Epithelial cell of prostate (primary cell): ENCODE measurements at places on chromosomes 12 and 14.

DNA sequence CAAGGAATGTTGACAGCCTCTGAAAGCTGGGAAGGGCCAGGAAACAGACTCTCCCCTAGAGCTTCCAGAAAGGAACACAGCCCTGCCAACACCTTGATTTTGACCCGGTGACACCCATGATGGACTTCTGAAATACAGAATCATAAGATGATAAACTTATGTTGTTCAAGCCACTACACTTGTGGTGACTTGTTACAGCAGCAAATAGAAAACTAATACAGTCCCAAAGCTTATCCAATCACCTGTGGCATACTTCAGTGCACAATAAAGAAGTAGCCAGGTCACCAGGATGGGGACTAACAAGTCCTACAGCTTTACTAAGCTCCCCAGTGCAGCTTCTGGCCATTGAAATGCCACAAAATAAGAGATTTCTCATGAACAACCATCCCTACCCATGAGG, 5.4 kb downstream of the STON2 start:
- no peak for DNase-seq

DNA sequence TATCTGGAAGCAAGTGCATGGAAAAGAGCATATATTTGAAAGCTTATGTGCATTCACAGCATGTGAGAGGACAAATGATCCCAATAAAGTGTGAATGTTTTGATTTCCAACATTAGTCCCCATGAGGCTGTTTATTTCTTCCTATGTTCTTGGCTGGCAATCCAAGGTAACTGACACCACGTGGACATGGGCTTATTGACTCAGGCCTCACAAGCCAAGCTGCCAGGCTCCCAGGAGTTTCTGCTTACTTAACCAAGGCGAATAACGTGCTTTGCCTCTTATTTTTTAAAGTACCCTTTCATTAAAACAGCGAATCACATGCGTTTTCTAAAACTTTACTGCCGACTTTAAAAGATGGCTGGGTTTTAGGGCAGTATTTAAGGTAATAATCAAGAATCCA, 441.7 kb downstream of the FUT8 start:
- DNase-seq: no peak

GRCh38 chr14:75292886-75293285, 14.3 kb downstream of the FOS start:
- no peak for DNase-seq

DNA sequence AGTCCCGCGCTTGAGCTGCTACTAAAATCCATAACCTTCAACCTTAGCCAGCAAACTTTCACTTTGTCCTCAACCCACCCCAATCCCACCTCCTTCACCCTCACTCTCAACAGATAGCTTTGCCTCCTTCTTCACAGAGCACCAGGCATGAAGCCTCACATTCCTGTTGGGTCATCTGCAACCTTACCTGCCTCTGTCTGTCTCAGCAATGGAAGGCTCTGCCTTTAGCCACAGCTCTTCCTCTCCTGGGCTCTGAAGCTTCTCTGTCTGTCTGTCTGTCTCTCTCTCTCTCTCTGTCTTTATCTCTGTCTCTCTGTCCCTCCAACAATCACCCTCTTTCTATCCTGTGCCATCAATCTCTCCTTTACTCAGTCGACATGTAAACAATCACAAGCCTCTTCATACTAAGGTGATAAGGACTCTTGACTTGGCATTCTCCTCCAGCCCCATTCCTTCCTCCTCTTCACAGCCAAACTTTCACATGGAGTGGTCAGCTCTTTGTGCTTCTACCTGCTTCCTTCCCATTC, 220.8 kb downstream of the SPTSSA start:
- no peak for DNase-seq

DNA sequence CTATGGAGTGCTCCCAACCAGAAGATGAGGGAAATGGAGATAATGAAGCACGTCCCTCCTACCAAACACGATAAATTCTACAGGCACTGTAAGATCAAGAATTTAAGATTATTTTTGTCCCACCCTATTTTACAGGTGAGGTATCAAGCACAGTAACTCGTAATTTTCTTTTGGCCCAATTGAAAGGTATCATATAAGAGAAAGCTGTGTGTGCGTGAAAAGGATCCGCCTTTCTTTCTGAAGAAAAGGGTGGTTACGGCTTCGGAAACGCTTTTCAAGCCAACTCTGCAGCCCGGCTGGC, 733 bp upstream of the KLHDC2 start:
- no peak for DNase-seq

GRCh38 chr14:100670017-100670752, 56.5 kb upstream of the DLK1 start:
- no peak for DNase-seq

DNA sequence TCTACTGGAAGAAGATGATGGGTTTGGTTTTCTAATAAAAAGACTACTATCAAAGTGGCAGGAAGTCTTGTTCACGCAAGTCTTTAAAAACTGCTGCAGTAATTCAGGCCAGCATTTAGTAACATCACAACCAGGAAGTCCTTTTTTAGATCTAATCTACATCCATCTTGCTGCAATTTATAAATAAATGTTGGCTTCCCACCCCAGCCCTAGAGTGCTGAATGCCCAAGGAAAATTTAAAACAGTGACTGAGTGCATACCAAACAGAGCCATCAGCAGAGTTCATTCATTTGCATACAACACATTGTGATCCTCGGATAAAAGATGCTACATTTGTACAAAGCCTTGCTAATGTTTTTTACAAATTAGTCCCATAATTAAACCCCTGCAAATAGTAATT, 72.1 kb downstream of the PHLDA1 start:
- no peak for DNase-seq

GRCh38 chr12:85781766-85782165, 54.4 kb downstream of the RASSF9 start:
- DNase-seq: no peak

DNA sequence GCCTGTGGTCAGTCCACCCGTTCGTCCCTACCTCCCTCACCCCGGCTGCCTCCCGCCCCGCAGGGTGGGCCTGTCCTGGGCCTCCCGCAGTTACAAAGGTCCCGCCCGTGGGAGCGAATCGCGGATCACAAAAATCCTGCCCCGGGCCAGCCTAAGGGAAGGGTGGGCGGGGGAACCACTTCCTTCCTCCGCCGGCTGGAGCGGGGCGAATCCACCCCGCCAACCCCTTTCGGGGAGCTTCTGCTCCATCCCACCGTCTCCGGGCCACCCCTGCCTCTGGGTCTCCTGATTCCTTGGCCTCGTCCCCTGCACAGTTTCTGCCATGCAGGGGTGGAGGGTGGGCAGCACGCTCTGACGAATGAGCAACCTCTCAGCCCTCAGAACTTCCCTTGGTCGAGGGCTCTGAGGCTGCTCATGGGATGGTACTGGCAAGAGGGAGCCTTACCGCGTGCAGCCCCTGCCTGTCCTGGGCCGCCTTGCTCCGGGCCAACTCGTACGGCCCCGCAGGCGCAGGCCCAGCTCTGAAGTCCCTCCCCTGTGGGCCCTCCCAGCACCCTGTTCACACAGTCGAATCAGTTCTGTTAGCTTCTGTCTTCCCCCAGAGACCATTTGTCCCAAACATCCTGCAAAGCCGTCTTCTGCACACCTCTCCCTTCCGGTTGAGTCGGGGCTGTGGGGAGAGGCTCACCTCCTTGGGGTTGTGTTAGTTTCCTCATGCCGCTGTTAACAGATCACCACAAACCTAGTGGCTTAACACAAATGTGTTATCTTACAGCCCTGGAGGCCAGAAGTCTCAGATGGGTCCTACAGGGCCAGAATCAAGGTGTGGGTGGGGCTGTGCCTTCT, 589 bp upstream of the HVCN1 start:
- no peak for DNase-seq

DNA sequence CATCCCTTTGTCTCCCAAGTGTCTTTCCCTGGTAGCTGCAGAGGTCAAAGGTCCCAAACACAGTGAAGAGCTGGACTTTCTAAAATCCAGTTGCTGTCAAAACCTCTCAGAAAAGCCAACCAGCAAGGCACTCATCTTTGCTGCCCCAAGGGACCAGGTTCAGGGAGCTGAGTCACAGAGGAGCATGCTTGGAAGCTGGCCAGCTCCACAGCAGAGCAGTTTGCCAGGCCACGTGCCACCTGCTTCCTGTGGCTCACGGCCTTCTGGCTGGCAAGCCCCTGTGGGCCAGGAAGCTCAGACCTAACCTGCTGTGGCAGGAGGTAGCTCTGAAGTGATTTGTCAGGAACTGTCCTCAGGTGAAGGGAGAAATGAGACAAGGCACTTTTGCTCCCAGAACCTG, 3.6 kb downstream of the ISCU start:
- DNase-seq: peak; percentile 85

- no peak for DNase-seq
Observed at GRCh38 chr12:40827683-40828592, 135.7 kb downstream of the CNTN1 start.

- no peak for DNase-seq
Observed at GRCh38 chr14:30193845-30194501, 266.3 kb upstream of the PRKD1 start.

DNA sequence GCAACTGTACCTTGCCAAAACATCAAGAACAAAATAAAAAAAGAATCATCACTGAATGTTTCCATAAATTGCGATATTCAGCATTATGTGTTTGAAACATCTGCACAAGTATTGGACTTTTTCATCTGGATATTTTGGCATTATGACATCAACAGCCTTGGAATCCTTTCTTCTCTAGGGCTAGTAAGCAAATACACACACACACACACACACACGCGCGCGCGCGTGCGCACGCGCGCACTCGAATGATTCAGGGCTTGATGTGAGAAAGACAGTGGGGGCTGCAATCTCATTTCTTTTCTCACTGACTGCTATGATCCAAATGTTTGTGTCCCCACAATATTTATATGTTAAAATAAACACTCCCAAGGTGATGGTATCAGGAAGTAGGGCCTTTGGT, 90.0 kb upstream of the SLC38A4 start:
- DNase-seq: no peak

GRCh38 chr14:102209224-102209966, 69.7 kb downstream of the WDR20 start:
- no peak for DNase-seq

- no peak for DNase-seq
Observed at GRCh38 chr14:103839579-103839978, 7.8 kb downstream of the PPP1R13B start.

DNA sequence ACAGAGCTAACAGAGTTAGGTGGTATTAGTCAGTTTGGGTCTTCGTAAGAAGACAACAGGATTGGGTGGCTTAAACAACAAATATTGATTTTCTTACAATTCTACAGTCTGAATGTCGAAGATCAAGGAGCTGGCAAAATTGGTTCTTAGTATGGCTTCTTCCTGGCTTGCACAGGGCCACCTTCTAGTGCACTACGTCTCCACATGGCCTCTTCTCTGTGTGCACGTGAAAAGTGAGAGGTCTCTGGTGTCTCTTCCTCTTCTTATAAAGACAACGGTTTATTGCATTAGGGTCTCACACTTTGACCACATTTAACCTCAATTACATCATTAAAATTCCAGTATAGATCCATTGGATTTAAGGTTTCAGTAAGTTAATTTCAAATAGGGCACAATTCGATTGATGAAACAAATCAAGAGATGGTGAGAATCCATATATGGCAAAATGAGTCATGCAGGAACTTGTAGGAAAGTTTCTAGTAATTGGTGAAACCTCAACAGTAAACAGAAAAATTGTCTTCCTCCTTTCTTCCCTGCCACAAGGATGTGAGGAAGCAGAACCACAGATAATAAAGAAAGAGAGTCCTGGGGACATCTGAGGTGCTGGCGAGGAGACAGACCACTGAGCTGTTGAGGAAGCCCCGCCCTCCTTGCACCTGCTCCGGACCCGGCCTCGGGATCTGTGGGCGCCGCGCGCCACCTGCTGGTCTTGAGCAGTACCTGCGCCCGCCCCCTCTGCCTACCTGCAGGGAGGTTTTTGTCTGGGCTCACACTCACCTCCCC, 846.7 kb downstream of the TMEM121 start:
- DNase-seq: no peak

- DNase-seq: no peak
Observed at GRCh38 chr12:68487721-68488309, 122.9 kb upstream of the RAP1B start.

DNA sequence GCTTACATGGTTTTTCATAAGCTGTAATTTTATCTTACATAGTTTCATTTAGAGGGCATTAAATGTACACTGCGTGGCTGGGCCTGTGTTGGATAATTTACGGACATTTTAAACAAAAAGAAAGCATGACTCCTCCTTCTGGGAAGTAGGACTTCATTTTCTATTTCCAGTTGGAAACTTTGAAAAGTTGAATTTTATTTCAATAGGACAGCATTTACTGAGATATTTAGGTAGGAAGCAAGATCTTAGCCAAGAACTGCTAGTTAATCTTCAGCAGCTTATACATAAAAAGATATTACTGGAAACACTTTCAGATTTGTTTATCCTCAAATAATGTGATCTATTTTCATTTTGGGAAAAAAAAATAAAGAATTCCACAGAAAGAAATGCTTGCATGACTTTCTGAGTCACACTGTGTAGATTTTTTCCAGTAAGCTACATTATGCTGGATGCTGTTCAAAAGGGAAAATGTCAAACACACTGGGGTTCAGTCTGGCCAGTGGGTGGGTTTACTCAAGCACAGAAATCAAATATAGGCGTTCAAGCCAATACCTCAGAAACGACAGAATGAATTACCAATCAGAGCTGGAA, 239.4 kb upstream of the KRR1 start:
- no peak for DNase-seq

DNA sequence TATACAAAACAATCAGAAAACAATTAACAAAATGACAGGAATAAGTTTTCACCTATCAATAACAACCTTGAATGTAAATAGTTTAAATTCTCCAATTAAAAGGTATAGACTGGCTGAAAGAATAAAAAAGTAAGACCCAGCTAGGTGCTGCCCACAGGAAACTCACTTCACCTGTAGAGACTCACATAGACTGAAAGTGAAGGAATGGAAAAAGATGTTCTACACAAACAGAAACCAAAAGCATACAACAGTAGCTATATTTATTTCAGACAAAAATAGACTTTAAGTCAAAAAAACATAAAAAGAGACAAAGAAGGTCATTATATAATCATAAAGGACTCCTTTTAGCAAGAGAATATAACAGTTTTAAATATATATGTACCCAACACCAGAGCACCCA, 152.4 kb upstream of the PWP1 start:
- no peak for DNase-seq

DNA sequence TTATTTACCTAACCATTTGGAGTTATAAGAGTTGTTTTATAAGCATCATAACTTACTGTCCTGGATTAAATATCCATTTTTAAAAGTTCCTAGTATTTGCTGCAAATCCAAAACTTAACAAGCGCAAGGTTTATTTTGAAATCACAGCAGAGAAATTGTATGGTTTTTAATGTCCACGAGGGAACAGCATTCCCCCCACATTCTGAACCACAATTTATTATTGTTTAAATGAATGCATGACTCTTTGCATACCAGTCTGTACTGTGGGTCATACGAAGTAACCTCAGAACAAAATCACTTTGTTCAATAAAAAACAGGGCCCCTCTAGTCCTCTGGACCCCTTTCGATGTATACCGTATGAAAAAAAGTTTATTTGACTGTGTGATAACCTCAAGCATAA, 75.9 kb downstream of the DACT1 start:
- no peak for DNase-seq

- peak; percentile 20 for DNase-seq
Observed at GRCh38 chr14:78341827-78342389, 171.7 kb downstream of the NRXN3 start.

DNA sequence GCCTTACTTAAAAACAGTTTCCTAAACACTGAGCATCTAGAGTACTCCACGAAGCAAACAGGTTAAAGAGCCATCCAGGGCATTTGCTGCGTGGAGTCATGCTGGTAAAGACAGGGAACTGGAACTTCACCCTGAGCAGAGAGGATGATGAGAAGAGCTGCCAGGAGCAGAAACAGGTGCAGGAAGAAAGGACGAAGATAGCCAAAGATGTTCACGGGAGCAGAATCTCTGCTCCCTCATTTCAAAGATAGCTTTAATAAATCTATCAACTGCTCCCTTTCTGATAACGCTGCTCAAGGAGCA, 280.8 kb upstream of the FKBP4 start:
- no peak for DNase-seq
